ENCODE measurements at places on chromosomes 7 and 10. TPM values are rescaled to one million over a fixed set of nuclear protein-coding genes. Genes with fewer than 3 reads are reported as not detected.

The AKR1C4 gene
- total RNA-seq: not detected

The GSAP gene
- not detected for total RNA-seq

The BAMBI gene
- total RNA-seq: 18.7 TPM

The SAMD9L gene
- 0.44 TPM for total RNA-seq

The PDE6C gene
- total RNA-seq: not detected

The SNX10 gene
- total RNA-seq: 11.8 TPM

The DNAH11 gene
- 0.02 TPM for total RNA-seq

The SFRP4 gene
- not detected for total RNA-seq

The NRG3 gene
- not detected for total RNA-seq

The MYOZ1 gene
- not detected for total RNA-seq

The EMX2 gene
- not detected for total RNA-seq

The CDNF gene
- 0.85 TPM for total RNA-seq

The PSMA2 gene
- total RNA-seq: 184 TPM

The RARRES2 gene
- total RNA-seq: 1.8 TPM

The GSDME gene
- 1.1 TPM for total RNA-seq
